DMS79 (cell line): ENCODE measurements at places on chromosomes 7 and 10.

DNA sequence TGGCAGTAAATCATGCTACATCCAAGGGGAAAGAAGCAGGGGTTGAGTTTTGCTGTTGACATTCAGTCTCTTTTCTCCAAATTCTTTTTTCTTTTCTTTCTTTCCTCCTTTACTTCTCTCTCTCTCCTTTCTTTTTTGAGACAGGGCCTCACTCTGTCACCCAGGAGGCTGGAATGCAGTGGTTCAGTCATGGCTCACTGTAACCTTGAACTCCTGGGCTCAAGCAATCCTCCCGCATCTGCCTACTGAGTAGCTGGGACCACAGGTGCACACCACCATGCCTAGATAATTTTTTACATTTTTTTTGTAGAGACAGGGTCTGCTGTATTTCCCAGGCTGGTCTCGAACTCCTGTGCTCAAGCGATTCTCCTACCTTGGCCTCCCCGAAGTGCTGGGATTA lies 35.2 kb downstream of the SBDS start:
- no peak for DNase-seq

DNA sequence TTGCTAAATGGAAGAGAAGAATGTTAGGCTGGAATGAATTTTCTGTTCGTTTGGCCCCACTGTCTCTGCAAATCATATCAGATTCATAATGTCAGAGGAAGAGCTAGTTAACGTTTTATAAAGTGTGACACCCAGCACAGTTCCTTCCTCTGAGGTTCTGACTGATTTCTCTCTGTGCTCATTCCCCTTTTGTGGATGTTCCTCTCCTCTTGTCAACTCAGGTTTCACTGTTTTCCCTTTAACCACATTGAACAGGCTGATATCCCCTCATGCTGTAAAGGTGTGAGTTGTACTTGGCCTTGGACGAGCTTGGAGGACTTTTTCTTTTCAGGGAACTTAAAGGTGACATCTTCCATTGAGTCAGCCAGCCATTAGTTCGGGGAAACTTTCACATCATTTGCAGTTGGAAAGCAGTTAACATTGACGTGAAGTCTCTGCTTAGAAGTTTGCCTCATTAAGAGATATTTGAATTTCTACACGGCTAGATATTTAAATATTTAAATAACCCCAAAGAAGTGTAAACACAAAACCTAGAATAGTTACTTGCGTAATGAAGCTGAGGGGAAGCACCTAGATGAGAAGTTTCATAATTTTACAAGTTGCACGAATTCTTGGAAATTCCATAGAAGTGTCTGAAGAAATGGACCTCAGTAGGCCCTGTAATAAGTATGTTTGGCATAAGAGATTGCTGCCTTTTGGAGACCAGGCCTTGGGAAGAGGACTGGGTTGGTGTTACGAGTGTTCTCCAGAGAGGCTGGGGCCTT lies 101.5 kb upstream of the EGR2 start:
- DNase-seq: no peak

DNA sequence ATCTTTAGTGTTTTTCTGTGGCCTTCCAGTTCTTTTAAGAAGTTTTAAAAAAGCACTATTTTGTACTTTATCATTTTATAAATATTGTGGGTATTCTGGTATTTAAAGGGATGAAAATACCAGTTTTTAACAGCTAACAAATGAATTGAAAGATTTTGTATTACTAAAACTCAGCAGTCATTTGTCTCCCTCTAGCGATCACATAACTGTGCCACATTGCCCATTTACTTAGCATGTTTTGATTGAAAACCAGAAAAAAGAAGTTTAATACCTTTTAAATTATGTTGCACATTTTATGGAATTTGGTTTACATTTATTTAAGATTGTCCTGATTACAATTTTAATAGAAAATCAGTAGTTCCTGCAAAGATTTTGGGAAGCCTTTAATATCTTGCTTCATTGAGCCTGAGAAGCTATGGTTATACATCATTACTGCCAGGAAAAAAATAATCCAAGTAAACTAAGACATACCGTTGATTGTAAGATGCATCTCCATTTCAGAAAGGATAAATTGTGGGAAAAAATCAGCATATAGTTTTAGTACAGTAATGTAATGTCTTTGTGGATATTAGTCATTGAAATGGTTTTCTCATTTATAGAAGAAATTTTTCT lies 34.9 kb downstream of the TAX1BP1 start:
- DNase-seq: no peak

- DNase-seq: no peak
Measured at GRCh38 chr7:144941127-144941526, 105.3 kb upstream of the TPK1 start.

DNA sequence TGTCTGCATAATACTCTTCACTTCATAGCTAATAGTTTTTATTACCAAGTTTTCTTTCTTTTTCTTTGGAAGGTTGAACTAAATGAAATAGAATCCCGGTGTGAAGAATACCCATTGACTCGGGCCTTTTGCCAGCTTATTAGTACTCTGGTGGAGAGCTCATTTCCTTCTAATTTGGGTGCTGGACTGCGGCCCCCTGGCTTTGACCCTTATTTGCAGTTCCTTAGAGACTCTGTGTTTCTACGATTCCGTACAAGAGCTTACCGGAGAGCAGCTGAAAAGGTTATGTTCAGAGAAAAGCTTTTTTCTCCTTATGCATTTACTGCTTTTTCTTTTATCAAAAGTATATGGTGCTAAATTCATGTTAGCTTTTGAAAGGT lies 40.2 kb downstream of the NUP205 start:
- no peak for DNase-seq

DNA sequence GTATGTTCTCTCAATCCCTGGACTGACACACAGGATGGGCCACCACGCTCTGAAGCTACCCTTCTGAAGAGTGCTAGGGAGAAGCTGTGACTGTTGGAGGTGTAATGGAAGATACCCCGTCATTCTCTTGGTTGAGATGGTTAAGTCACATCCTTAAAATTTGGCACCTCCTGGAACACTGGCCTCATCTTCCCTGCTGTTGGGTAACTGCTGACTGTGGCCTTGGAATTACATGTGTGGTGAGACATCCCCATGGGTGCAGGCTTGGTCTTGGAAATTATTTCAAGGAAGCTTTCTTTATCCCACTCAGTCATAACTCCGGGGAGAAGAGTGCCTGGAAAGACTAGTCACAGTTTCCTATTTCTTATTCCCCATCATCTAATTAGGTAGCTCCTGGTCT lies 62.0 kb downstream of the LRMDA start:
- DNase-seq: no peak

DNA sequence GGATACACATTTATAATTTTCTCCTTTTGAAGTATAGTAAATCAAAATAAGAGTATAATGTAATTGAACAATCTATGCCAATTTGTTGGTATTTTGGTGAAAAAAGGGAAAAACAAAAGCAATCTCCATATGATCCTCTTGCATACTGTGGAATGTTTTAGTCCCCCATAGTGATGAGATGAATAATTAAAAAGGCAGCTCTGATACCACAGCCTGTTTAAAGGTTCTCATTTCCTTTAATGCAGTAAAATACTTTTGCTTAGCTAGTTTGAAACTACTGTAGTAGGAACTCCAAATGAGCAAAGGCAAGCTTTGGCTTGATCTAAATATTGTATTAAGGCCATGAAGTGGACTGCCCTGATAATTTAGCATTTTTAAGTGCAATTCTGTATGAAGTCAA lies 77.6 kb downstream of the VTI1A start:
- no peak for DNase-seq

GRCh38 chr7:123797673-123798531 lies 47.1 kb upstream of the HYAL4 start:
- peak; percentile 1 for DNase-seq

DNA sequence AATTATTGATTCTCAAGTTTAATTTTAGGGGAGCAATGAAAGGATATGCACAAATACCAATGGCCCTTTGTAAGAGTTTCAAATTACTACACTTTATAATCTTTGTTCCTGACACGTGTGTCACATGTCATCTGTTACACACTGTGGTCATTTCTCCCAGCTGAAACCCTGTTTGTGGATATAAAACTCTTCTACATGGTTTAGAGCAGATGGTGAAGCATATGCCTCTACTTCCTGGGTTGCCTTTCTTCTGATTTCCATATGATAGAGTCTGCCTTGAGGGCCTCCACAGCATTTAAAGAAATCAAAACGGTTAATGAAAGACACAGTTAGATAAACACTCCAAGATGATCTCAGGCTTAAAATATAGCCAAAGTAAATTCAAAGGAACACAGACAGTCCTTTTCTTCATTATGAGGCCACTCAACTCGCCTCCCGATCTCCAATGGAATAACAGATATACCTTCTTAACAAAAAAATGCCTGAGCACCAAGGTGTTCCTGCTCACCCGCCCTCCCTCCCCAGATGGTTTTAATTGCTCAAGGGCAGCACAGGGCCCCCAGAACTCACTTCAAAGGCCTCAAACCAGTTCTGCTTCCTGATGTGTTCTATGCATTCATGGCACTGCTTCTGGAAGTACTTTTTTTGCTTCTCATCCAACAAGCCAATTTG lies 75.0 kb downstream of the CPVL start:
- DNase-seq: peak; percentile 60
